ENCODE measurements at places on chromosomes 16 and 17.

DNA sequence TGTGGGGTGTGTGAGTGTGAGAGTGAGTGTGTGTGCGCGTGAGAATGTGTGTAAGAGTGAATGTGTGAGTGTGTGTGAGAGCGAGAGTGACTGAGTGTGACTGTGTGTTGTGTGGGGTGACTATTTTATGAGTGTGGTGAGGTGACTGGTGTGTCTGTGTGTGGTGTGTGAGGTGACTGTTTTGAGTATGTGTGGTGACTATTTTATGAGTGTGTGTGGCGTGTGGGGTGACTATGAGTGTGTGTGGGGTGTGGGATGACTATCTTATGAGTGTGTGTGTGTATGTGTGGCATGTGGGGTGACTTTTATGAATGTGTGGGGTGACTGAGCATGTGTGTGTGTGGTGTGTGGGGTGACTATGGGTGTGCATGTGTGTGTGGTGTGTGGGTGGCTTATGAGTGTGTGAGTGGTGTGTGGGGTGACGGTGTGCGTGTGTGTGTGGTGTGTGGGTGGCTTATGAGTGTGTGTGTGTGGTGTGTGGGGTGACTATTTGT, 152.9 kb upstream of the PLCG2 start:
- DNase-seq = no peak

- no peak for DNase-seq
These were observed 322 bp upstream of the KLHL11 start for GRCh38 chr17:41865596-41865893.

DNA sequence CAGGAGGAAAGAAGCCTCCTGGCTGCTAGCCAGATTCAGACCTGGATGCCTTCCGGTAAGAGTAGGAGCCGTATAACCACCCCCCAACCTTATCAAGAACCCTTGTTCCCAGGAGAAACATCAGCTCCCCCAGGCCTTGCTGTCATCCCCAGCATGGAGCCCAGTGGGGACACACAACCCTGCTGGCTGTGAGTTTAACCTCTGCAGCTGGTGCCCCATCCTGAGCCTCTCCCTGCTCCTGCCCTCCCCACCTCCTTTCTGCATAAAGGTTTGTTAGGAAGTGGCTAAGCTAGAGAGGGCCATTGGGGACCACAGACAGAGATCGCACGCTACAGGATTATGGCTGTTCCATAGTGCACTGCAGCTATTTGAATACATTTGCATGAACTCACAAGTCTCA, 55.5 kb upstream of the RPL38 start:
- DNase-seq = no peak

DNA sequence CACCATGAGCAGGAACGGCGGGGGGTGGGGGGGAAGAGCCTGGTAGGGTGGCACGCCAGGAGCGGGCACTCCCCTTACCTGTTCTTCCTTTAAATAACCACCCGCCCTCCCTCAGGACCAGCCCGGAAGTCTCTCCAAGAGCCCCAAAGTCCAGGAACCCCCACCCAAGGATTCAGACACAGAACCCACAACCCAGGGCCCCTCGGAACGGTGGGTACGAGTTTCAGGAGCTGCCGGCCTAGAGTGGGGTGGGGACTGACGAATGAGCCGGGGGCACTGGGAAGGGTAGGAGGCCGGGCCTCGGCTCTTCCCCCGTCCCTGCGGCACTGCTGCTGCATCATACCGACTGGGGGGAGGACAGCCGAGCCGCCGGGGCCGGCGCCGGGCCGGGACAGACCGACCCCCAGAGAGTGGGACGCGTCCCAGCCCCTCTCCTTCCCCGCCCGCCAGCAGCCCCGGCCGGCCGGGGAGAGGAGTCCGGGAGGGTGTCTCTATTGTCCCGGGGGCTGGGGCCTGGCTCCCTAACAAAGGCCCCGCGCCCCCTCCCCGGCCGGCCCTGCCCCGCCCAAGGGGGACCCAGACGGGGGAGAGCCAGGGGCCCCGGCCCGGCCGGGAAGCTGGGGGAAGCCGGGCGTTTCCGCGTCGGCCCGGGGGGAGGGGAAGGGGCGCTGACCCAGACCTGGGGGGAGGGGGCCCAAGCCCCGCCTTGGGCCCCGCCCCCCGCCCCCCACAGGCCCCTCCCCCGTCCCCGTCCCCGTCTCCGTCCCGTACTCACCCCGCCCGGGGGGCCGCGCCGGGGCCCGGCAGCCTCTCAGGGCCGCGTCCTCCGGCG, 747 bp downstream of the ATXN7L3 start:
- DNase-seq = no peak

DNA sequence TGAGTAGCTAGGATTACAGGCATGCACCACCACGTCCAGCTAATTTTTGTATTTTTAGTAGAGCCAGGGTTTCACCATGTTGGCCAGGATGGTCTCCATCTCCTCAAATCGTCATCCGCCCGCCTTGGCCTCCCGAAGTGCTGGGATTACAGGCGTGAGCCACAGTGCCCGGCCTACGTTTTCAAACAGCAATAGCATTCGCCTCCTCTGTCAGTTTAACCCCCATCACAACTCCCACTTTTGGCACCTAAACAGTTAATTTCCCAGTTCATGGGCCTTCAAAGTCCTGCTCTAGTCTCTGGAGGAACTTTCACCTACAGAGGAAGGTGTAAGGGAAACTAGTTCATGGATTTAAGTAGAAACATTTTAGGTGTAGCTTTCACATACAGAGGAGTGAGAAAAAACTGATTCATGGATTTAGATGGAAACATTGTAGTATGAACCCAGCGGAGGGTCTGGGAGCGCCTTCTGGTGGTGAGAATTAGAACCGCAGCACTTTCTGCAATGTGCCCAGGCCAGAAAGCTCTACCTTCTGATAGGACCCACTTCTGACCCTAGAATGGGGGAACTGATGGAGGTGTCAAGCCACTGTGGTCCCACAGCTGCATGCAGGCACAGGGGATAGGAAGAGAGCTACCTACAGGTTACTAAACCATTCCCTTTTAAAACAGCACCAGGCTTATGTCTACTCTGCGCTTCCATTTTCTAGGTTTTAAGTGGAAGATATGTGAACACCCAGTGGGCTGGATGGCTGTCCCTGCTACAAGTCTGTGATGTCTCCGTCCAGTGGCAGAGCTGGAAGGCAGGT, 12.0 kb upstream of the MEOX1 start:
- DNase-seq = peak; percentile 70

GRCh38 chr16:30889721-30890120, 4.2 kb downstream of the BCL7C start:
- no peak for DNase-seq

GRCh38 chr17:69430488-69430887, 16.0 kb downstream of the MAP2K6 start:
- no peak for DNase-seq

GRCh38 chr17:18186627-18186982, 3.0 kb downstream of the ALKBH5 start:
- DNase-seq = no peak

DNA sequence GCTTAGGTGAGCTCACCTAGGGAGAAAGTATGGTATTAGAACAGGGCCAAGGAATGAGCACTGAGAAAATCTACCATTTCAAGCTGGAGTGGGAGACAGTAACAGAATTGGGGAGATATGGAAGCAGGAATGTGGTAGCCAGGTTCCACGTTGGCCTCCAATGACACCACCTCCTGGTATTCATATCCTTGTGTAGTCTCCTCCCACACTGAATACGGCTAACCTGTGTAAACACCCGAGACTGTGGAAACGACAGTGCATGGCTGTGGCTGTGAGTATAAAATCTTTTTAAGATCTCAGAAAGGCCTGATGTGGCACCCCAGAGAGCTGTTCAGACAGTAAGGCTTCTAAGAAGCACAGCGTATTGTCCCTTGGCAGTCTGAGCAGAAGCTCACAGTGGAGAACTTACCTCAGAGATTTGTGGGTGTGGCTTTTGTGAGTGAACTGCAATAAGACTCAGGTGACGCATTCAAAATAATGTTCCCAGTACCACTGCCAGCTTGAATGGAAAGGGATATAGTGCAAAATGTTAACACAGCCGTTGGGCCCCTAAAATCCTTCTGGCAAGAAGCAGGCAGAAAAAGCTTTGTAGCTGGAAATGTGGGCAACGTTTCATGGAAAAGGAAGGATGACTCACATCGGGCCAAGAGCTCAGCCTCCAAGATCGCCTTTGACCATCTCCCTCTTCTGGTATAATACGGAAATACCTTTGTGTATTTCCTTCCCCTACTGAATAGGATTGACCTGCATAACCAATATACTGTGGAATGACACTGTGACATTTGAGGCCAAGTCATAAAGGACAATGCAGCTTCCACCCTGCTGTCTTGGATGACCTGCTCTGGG, 14.4 kb downstream of the SDR42E1 start:
- DNase-seq = no peak

GRCh38 chr17:17904166-17905035, 67.6 kb upstream of the SREBF1 start:
- DNase-seq = no peak

GRCh38 chr16:12901597-12902461, at the start of gene SHISA9:
Gene SHISA9 (plus strand): TSS chr16:12901598.
- no peak for DNase-seq

GRCh38 chr16:81755915-81756614, 23.0 kb upstream of the PLCG2 start:
- no peak for DNase-seq

DNA sequence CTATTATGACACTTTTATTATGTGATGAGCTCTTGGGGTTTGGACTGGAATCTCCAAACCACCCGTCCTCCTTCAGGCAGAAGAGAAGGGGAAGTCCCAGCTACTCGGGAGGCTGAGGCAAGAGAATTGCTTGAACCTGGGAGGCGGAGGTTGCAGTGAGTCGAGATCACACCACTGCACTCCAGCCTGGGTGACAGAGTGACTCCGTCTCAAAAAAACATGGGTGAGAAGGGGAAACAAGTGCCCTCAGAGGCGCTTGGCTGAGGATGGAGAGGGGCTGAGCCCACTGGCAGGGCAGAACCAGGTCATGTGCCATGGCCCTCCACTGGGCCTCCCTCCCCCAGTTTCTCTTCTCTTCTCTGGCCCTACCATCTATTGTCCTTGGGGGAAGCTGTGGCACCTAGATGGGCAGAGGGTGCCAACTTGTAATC, 120.9 kb upstream of the SMURF2 start:
- no peak for DNase-seq

DNA sequence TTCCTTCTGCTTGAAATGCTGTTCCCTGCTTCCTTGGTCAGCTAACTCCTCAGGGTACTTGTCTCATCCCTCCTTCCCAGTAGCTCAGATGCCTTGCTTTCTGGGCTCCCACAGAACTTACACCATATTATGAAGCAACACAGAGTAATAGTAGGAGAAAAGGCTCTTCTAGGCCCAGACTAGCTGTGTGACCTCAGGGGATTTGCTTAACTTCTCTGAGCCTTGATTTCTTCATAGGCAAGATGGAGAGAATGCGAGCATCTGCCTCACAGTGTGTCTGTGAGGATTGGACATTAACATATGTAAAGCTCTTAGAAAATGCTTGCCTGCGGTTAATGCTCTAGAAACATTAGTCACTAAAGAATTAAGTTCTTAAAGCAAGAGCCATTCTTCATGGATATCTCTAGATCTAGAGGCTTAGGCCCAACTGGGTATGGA, 22.3 kb upstream of the PECAM1 start:
- no peak for DNase-seq

GRCh38 chr16:7382521-7382920, 49.9 kb downstream of the RBFOX1 start:
- no peak for DNase-seq

DNA sequence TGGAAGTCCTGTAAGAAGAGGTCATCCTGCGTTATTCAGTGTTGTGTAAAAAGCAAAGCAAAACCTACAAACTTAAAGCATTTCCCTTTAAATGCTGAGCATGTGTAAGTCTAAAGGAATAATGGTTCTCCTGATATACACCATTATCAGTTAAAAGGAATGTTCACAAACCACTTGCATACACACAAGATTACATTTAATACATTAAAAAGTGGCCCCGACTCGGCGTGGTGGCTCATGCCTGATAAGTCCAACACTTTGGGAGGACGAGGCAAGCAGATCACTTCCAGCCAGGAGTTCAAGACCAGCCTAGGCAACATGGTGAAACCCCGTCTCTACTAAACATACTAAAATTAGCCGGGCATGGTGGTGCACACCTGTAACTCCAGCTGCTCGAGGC, 30.5 kb downstream of the CPPED1 start:
- DNase-seq = no peak

- DNase-seq = no peak
These were observed 95.2 kb downstream of the MARF1 start for GRCh38 chr16:15547768-15548096.

GRCh38 chr16:81601008-81601428, 156.4 kb downstream of the CMIP start:
- DNase-seq = no peak

- no peak for DNase-seq
These were observed 93.5 kb downstream of the WWOX start for GRCh38 chr16:78192734-78193488.

DNA sequence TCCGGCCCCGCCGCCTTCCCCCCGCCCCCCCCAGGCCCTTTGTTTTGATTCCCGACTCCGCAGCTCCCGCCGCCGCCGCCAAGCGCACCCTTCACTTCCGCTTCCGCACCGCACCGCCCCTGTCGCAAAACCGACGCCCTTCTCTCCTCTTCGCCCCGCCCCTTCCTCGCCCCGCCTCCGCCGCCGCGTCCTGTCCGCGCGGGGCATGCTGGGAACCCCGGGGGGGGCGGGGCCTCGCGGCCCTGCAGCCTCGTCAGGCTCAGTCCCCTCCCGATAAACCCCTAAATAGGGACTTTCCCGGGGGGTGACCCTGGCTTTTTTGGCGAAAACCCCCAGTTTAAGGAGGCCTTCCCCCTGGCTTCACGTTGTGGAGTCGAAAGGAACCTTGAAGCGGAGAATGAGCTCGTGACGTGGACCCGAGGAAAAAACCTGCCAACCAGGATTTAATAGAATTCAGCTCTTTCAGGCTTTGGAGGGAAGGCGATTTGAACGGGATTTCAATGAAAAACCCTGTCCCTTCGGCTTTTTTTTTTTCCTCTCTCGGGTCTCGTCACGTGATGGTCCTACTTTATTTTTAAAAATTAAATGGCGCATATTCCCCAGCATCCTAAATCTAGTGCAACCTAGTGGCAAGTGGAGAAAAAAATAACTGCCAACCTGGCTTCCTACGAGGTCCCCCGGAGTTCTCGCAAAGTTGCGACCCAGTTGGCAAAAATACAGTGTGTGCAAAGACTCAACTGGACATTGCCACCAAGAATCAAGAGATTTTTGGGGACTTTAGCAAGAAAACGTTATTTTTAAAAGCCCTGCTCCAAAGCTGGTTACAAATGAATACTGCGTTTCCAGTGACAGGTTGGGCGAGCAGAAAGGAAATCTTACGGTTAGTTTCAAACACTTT, at the start of gene MARF1:
TSS of gene MARF1 (minus strand) at position 107 of the 898 bp plus-strand sequence. CDS start 3,921 bp downstream, outside the sequence.
- DNase-seq = peak; percentile 99
